CD4-positive, alpha-beta T cell treated with Interleukin-2 at 100 ng/mL for 4 hours (primary cell): ENCODE measurements at places on chromosomes 2 and 18.
A peak's percentile ranks its signal among the peaks of the same experiment; 100 is the strongest.

- DNase-seq, result no peak
Observed at GRCh38 chr18:58882044-58882443, 17.4 kb downstream of the ZNF532 start.

- peak; percentile 73 for DNase-seq
Observed at GRCh38 chr18:13464432-13465123, 246.0 kb downstream of the LDLRAD4 start.

- DNase-seq, result no peak
Observed at GRCh38 chr2:174076040-174076439, 110.9 kb upstream of the SP3 start.

DNA sequence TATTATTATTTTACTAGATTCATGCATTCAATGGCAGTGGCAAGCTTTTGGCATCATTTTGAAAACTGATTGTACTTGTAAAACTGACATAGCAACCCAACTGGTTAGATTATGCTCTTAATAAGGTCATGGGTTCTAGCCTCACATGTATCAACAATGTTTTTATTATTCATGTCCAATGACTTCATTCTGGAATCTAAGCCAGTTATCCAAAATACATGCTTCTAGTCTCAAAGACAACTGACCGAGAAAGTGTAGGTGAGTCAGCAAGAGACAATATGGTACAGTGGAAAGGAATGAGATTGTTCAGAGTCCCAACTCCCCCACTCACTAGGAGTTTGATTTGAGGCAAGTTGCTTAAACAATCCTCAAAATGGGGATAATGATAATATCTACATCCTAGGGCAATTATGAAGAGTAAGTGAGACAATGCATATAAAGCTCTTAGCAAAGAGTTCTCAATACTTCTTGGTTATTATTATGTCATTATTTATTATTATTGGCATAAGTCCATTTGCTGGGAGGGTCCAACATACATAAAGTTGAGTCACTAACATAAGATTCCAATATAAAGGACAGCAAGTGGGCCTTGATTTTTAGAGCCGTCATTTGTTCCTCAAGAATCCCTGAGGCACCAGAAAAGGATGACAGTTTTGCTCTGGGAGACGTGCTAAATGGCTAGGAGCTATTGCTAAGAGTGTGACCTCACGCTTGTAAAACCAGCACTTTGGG is 99.4 kb downstream of the NEB start:
- DNase-seq, result no peak
